ENCODE measurements at places on chromosomes 4 and X. TPM values are rescaled to one million over a fixed set of nuclear protein-coding genes. Genes with fewer than 3 reads are reported as not detected.

DNA sequence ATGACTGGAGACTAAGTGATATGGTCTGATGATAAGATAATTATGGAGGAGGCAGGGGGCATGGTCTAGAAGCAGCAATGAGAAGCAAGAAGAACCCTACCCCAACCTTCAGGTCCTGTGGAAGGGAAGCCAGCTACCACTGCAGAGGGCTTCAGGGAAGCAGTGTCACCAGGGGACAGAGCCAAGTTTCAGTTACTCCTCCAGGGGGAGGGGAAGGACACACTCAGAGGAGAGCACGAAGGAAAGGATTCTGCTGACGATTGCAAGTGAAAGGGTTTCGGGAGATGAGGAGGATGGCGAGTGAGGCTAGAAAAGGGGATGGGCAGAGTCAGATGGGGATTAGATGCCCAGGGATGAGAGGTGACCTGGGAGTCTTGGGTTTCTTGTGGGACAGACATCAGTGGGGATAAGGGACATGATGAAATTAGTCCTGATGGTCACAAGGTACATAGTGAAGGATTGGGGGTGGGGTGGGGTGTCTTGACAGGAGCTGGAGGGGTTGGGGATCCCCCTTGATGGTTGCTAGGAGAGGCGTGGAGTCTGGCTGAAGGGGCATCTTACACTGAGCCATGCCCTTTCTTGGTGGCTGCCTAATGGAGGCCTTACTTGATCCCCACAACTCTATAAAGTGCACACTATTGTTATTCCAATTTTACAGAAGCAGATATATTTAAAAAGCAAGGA lies 45.4 kb downstream of the TIGD4 start:
- DNase-seq: no peak

- DNase-seq: no peak
These were observed 12.4 kb downstream of the TENM3 start for GRCh38 chr4:182255441-182256190.

- DNase-seq: peak; percentile 59
These were observed 127.0 kb upstream of the DDIT4L start for GRCh38 chr4:100317032-100317864.

- DNase-seq: no peak
These were observed 241.8 kb downstream of the FBXO8 start for GRCh38 chr4:174041555-174042105.

GRCh38 chrX:40581336-40581920 lies 658 bp downstream of the ATP6AP2 start:
- peak; percentile 15 for DNase-seq

Gene TRO
- total RNA-seq: 13.1 TPM

DNA sequence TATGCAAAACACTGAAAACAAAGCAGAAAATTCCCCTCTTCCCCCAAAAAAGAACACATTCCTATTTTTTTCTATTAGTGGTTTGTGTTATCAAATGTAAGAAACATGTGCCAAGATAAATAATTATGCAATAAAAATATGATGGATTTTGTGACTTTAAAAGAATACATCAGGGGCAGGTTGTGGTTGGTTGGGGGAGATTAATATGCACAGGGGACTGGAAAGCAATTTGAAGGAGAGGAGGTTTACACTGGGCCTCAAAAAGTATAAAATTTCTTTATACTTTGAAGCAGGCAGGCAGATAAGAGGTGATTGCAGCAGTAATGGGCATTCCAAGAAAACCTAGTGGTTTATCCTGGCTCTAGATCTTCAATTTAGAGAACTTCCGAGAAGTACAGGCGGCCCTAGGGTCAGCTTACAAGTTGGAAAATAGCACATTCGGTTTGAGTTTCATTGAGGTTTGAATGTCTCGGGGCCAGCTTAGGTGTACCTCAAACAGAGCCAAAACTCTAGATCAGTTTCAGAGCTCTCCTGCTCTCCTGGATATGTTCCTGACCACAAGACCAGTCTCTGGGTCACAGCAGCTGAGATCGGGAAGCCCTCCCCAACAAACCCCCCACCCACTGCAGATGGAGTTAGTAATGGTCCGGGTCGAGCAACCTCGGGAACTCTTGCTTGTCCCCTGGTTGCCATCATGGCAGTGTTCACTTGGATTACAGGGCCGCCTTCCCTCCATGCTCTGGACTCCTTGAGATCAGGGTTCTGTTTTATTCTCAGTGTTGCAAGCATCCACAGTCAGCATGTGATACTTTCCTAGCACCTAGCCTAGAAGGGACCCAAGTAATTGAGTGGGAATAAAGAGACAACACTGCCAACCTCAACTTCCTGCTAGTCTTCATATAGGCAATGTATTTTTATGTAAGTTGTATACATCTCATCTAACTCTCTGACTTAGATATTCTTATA lies 112.1 kb upstream of the DDIT4L start:
- peak; percentile 93 for DNase-seq

DNA sequence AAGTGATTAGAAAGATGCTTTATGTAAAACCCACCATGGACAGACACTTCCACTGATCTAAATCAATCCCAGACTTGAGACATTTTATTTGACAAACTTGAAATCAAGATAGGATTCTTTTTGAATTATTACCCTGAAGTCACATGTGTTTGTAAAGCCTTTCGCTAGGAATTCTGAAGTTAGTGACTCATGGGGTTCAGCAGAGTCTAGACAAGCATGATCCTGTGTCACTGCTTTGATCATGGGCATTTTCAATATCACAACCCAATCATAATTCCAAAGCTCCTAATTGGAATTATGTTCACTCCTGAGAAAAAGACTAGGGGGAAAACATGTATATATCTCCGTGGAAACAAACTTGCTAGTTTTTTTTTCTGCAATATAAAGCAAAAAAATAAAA lies 67.5 kb upstream of the BMP3 start:
- no peak for DNase-seq

GRCh38 chrX:102765217-102765616 lies 44.7 kb downstream of the GPRASP3 start:
- DNase-seq: peak; percentile 88

GRCh38 chrX:13774696-13775095 lies 40.1 kb downstream of the OFD1 start:
- DNase-seq: no peak

DNA sequence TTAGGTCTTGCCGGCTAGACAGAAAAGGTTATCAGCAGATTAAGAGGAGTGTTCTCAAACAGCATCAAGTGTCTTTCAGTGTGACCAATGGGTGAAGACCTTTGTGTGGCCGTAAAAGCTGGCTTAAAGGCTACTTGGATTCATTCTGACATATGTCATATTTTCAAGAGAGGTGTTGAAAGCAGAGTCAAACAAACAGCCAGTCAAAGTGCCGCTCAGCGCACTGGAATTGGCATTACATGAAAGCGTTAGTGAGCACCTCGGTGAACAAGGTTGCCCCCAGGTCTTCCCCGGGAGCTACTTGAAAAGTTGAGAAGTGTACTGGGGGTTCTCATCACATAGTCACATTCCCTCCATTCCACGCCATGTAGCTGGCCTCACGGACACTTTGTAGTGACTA lies 148.9 kb downstream of the SOX3 start:
- DNase-seq: no peak

GRCh38 chr4:172826346-172826745 lies 342.3 kb upstream of the GALNT7 start:
- DNase-seq: peak; percentile 3

Gene GRK4
- total RNA-seq: 16.5 TPM

DNA sequence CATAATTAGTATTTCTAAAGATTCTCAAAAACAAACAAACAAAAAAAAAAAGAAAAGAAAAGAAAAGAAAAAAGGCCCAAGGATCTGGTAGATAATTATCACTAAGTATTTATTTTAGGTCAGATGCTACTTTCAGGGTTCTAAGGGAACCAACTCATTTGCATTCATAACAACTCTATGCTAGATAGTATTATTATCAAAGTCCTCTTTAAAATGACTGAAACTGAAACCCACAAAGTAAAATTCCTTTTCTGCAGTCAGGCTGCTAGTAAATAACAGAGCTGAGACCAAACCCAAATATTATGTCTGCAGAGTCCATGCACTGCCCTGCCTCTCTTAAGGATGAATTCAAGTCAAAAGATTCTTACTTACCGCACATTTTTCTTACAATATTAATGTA lies 38.3 kb upstream of the MAPK10 start:
- DNase-seq: no peak

Measured in fibroblast of the aortic adventitia (primary cell).